ENCODE measurements at places on chromosomes 3 and 15. TPM values are rescaled to one million over a fixed set of nuclear protein-coding genes. Genes with fewer than 3 reads are reported as not detected.
A peak's percentile ranks its signal among the peaks of the same experiment; 100 is the strongest.

Gene EPHB1
- 2.2 TPM for total RNA-seq

Gene IL17RB
- total RNA-seq = 2.2 TPM

Gene CA12
- 0.11 TPM for total RNA-seq

- H3K27me3 ChIP-seq = no peaks in the 10 kb centered on the region
- no peaks in the 10 kb centered on the region for H3K4me1 ChIP-seq
- no peak for DNase-seq
These were observed 201.1 kb downstream of the NR1D2 start for GRCh38 chr3:24145981-24146822.

DNA sequence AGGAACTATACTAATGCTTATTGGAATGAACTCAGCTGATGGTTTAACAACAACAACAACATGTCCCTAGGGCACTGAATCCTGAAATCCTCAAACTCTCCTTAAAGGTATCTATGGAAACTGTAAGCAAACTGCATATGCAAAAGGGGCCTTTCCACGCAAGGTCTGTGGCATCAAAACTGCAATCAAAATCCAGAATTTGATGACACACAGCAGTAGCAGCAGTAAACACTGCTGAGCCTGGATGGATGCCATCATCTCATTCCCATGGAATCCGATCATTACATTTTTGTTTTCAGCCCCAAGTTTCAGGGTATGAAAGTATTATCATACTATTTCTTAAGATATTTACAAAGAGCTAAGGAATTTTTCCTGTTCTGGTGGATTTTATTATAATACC lies 399.7 kb downstream of the VPS13C start:
- H3K36me3 ChIP-seq = no peaks in the 10 kb centered on the region
- no peak overlapping the region for H3K4me3 ChIP-seq
- DNase-seq = no peak
- H3K27me3 ChIP-seq = no peaks in the 10 kb centered on the region
- H3K27ac ChIP-seq = no peak overlapping the region

DNA sequence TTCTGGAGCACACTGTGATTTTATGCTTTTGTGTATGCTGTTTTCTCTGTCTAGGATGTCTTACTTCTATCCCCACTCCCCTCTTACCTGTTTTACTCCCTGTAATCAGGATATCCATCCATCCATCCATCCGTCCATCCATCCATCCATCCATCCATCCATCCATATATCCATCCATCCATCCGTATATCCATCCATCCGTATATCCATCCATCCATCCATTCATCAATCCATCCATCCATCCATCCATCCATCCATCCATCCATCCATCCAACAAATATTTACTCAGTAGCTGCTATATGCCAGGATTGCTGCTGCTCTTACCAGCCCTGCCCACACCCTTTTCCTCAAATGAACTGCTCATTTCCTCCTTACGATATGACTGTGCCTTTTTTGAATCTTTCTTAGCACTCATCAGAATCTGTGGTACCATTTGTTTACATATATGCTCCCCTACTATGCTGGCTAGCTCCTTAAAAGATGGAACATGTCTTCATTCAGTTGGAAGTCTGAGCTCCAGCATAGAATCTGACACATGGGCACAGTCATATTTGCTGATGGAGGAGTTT lies 35.2 kb downstream of the USP13 start:
- no peak overlapping the region for H3K4me3 ChIP-seq
- no peak overlapping the region for H3K27ac ChIP-seq
- DNase-seq = no peak
- no peaks in the 10 kb centered on the region for H3K27me3 ChIP-seq

GRCh38 chr3:27289769-27290413 lies 79.3 kb downstream of the NEK10 start:
- H3K4me1 ChIP-seq = no peaks in the 10 kb centered on the region
- H3K27ac ChIP-seq = no peak overlapping the region
- H3K27me3 ChIP-seq = no peaks in the 10 kb centered on the region
- H3K36me3 ChIP-seq = no peaks in the 10 kb centered on the region

DNA sequence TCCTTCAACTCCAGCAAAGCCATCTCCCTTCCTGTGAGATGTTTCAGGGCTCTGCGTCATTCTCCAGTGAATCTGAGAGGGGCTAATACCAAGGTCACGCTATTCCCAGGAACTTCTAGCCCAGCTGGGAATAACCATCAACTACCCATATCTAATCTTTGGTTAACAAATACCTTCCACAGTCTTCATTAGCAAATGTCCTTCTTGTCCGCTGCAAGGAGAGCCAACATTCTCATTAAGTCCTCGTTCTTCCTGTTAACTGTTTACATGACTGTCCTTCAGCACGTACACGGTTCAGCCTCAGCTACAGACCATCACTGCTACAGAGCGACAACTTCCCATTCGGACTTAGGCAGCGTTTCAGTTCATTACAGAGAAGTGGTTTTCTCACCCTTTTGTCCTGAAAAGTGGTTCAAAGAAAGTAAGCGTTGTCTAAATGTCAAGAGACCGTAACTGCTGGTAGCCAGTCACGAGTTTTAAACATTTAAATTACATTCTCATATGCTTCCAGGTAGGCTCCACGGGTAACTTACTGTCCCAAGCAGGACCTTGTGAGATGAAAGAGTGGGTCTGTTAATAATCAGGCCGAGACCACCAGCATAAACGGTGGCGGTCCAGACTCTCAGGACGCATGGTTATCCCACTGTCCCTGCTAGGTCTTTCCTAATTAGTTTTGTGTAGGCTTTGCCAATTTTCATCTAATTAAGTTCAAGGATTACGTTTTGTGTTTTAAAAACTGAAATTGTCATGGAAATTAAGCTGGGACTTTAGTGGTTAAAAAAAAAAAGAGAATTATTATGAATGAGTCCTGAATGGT lies 63.8 kb downstream of the CHSY1 start:
- H3K36me3 ChIP-seq = peaks cover 3% of the 10 kb centered on the region
- DNase-seq = peak; percentile 90
- peak overlapping the region; percentile 65 for H3K4me3 ChIP-seq
- peaks cover 17% of the 10 kb centered on the region for H3K4me1 ChIP-seq
- peak overlapping the region; percentile 94 for H3K27ac ChIP-seq
- no peaks in the 10 kb centered on the region for H3K27me3 ChIP-seq

DNA sequence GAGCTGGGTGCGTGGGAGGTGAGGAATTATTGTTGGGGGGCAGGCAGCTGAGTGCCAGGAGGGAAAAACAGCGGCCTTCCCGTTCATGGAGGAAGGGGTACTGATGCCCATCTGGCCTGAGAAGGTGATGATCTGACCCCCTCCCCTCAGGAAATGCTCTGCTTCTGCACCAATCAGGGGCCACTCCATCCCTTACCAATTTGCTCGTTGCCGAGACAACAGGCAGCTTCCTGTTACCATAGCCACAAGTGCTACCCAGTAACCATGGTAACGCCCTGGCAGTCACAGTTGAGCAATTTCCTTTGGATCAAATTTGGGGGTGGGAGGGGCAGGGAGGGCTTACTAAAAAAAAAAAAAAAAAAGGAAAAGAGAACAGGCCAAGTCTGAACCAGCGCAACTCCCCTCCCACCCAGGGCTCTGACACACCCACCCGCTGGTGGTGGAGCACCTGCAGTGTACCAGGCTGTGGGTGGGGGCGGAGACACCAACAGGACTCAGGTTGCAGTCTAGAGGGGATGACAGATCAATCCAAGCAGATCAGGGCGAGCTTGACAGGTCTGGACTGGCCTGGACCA lies 13.7 kb downstream of the CELF6 start:
- H3K4me1 ChIP-seq = no peaks in the 10 kb centered on the region
- H3K36me3 ChIP-seq = no peaks in the 10 kb centered on the region
- no peaks in the 10 kb centered on the region for H3K27me3 ChIP-seq
- DNase-seq = no peak
- no peak overlapping the region for H3K27ac ChIP-seq

DNA sequence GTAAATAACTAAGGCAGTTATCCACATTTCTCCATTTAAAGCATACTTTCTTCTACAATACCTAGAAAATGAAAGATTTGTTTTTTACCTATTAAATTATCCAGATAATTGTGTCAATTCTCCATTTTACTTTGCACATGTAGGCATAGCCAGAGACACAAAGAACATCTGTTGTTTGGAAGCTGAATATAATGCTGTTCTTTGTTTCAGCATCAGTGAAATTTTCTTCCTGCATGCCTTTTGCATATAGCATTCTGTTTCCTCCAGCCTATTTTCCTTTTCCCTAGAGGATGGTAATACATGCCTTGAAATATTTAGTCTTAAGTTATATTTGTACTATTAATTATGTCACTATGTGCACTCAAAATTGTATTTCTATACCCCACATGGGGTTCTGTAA lies 233.7 kb downstream of the CNTN6 start:
- no peaks in the 10 kb centered on the region for H3K4me1 ChIP-seq
- H3K27ac ChIP-seq = no peak overlapping the region
- H3K4me3 ChIP-seq = no peak overlapping the region
- no peaks in the 10 kb centered on the region for H3K36me3 ChIP-seq
- H3K27me3 ChIP-seq = no peaks in the 10 kb centered on the region

- H3K4me3 ChIP-seq = peak overlapping the region; percentile 20
- peak; percentile 64 for DNase-seq
- peaks cover 24% of the 10 kb centered on the region for H3K4me1 ChIP-seq
These were observed 15.1 kb downstream of the EHD4 start for GRCh38 chr15:41957021-41957897.

GRCh38 chr3:8658306-8659212 lies 14.0 kb upstream of the SSUH2 start:
- H3K27me3 ChIP-seq = no peaks in the 10 kb centered on the region
- H3K36me3 ChIP-seq = no peaks in the 10 kb centered on the region
- peaks cover 12% of the 10 kb centered on the region for H3K4me1 ChIP-seq
